ENCODE measurements at places on chromosomes 7 and 10. TPM values are rescaled to one million over a fixed set of nuclear protein-coding genes. Genes with fewer than 3 reads are reported as not detected.

Gene TAS2R41
- polyA plus RNA-seq, result not detected

Gene SPDYE8
- polyA plus RNA-seq, result 0.61 TPM

Gene CDC123
- polyA plus RNA-seq, result 96.0 TPM

Gene NRP1
- polyA plus RNA-seq, result 140 TPM

Gene UCN3
- polyA plus RNA-seq, result 0.74 TPM

- no peak for DNase-seq
Measured at GRCh38 chr10:61901829-61902444, 438 bp downstream of the ARID5B start.

- no peak for DNase-seq
Measured at GRCh38 chr7:152162287-152162686, 136.8 kb downstream of the GALNT11 start.

GRCh38 chr10:119104654-119105015 lies 722 bp downstream of the DENND10 start:
- DNase-seq, result no peak

DNA sequence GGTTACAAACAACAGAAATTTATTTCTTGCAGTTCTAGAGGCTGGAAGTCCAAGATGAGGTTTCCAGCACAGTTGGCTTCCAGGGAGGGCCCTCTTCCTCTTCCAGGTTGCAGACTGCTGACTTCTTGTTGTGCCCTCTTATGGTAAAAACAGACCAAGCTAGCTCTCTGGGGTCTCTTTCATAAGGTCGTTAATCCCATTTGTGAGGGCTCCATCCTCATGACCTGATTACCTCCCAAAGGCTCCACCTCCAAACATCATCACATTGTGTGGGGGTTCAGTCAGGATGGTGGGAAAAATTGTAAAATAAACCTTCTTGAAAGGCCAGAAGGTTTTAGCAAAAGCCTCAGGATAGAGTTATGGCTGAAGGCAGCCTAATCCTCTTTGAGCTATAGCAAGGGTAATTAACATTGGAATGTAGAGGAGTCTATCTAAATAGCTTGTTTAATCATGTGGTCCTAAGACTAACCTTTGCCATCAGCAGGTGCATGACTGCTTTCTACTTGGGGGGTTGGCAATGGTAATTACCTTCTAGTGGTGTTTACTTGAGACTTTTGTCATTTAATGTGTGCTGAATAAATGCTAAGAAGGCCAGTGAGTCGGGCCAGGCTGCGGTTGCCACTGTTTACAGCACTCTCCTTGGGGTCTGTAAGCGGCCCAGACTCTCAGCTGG lies 80.8 kb downstream of the PPP1R17 start:
- DNase-seq, result no peak

- DNase-seq, result no peak
Measured at GRCh38 chr10:62560201-62560819, 186.1 kb downstream of the ZNF365 start.

DNA sequence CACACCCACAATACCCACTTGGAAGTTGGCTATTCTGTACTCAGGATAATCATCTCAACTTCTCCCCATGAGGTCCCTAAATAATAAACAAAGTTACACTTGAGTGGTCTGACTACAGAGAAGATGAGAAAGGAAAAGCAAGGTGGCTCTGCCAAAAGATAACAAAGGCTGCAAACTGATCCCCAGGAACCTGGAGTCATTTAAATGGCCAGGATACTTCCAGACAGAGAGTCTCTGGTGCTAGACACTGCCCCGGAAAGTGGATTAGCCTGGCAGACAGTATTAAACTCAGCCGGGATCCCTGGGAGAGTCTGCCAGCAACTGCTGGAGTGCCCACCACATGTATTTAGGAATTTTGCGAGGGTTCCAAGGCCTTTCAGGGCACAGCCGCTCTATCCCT lies 93.7 kb downstream of the DGKI start:
- DNase-seq, result no peak

GRCh38 chr7:76403780-76404494 lies 5.6 kb downstream of the SSC4D start:
- no peak for DNase-seq

GRCh38 chr7:128302139-128302538 lies 41.6 kb downstream of the RBM28 start:
- DNase-seq, result no peak

DNA sequence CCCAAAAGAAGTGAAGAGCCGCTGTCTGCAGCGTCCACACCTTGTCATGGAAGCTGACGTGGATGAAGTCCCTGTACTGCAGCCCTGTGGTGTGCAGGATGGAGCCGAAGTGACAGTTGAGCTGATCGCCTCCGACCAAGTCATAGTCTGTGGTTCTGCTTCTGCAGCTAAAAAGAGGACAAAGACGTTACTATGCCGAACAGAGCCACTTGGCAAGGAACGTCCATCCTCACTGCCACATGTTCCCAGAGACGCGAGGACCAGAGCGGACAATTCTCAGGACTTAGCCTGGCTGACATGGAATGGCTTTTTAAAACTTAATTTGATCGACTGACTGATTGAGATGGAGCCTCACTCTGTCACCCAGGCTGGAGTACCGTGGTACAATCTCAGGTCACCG lies 21.8 kb downstream of the DAGLB start:
- no peak for DNase-seq

DNA sequence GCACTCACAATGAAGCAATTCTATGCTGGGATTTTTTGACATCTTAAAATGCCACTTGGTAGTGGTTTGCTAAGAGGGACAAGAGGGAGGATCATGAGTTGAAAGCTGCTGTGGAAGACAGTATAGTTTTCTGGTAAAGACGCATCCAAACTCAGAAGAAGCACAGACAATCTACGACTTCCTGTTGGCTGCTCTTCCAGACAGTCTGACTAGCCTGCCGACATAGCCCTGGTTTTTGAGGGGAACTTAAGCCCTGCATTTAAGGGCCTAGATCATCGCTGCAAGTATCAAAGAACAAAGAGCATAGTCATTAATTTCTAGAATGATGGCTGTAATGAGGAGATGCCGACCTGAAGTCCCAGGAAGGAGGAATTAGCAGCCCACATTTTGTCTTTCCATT lies 99.9 kb upstream of the IKZF1 start:
- no peak for DNase-seq

DNA sequence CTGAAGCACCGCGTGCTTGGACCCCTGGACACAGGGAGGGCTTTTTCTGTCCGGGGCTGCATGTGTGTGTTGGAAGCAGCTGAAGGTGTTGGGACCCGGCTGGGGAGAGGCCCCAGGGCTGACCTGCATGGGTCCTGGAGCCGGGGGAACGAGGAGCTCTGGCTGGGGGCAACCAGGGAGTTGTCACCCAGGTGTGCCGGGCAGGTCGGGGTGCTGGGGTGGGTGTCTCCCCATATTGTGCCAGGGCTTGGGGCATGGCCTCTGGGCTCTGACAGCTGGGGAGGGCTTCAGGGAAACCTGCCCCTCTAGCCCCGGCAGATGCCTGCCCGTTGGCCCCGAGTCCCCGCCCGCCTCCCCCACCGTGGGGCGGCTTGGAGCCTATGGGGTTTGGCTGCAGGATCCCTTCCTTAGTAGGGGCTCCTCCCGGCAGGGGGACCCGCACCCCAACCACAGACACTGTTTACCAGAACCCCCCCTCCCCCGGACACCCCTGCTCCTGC lies 42.3 kb downstream of the UNCX start:
- no peak for DNase-seq

- DNase-seq, result no peak
Measured at GRCh38 chr7:26183545-26184280, 16.8 kb downstream of the HNRNPA2B1 start.
